ENCODE measurements at places on chromosomes 16 and 17.

GRCh38 chr16:72786606-72787005 is 261.3 kb downstream of the ZFHX3 start:
- no peak for DNase-seq

DNA sequence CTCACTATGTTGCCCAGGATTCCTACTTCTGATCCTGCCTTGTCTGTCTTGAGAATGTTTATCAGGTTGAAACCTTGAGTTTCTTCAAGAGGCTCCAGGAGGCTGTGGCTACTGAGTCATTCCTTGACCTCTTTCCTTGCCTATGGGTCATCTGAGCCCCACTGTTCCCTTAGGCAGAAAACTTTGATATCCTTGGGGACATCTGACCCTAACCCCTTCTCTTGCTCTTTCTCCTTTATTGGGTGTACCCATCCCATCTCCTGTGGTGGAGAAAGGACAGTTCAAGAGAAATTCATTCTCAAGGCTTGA is 12.5 kb downstream of the ARL4D start:
- no peak for DNase-seq

- no peak for DNase-seq
These were observed 7.4 kb upstream of the ZNF469 start for GRCh38 chr16:88375236-88375975.

GRCh38 chr16:10138881-10139280 is 43.3 kb downstream of the GRIN2A start:
- DNase-seq, result no peak

DNA sequence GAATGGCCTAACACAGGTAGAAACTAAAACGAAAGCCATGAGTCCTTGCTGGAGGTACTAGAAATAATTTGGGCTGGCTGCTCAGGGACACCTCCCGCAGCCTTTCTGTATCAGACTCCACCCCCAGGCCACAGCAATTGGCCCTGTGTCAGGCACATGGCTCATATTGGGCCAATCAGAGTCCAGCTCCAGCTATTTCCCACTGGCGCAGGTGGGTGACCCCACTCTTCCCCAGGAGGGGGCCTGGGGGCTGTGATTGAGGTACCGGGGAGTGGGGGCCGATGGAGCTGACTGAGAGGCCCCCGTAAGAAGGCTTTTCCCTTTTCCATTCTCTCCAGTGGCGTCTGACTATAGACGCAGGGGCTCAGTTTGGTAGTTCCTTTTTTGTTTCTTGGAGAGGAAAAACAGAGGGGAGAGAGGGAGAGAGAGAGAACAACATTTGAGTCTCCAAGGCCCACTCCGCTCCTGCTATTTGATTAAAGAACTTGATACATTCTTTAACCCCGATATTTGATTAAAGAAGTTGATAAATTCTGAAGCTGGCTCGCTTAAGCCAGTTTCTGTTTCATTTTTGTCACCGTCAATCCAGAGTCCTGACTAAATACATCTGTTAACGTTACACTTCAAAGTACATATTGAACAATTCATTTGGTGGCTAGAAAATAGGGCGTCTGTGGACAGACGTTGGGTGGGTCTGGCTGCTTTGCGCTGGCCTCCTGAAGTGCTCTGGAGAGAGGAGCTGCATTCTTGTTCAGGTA is 26.3 kb downstream of the FOXL1 start:
- DNase-seq, result peak; percentile 9

DNA sequence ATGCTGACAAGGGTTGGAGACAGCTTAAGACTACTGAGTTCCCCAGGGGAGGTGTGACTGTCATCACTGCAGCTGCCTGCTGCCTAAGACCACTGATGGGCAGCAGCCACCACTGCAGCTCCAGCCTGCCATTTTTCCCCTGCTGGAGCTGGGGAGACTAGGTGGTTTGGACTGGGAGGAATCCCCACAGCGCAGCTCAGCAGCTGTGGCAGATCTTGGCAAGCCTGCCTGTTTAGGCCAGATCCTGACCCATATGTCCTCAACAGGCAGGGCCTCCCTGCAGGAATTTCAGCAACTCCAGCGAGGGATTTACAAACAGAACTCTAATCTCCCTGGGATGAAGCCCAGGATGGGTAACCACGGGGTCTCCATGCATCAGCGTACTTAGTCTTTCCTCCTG is 356.4 kb upstream of the TOM1L1 start:
- no peak for DNase-seq

GRCh38 chr17:77707546-77707945 is 251.0 kb upstream of the TNRC6C start:
- no peak for DNase-seq

GRCh38 chr17:14886200-14886739 is 378.9 kb downstream of the PMP22 start:
- DNase-seq, result no peak

GRCh38 chr16:14576532-14576931 is 53.5 kb downstream of the PARN start:
- DNase-seq, result no peak

DNA sequence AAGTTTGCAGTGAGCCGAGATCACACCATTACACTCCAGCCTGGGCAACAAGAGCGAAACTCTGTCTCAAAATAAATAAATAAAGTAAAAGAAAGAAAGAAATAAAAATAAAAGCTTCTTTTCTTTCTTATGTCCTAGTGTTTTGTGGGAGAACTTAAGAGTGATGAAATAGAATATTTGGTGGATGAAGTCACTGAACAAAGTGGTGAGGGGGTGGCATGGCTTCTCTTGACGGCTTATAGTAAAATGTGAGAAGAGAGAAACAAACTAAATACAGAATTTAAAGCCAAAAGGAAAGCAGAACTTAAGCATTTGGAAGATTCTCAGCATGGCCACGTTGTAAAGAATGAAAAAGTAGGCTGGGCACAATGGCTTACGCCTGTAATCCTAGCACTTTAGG is 15.3 kb downstream of the SGF29 start:
- no peak for DNase-seq

DNA sequence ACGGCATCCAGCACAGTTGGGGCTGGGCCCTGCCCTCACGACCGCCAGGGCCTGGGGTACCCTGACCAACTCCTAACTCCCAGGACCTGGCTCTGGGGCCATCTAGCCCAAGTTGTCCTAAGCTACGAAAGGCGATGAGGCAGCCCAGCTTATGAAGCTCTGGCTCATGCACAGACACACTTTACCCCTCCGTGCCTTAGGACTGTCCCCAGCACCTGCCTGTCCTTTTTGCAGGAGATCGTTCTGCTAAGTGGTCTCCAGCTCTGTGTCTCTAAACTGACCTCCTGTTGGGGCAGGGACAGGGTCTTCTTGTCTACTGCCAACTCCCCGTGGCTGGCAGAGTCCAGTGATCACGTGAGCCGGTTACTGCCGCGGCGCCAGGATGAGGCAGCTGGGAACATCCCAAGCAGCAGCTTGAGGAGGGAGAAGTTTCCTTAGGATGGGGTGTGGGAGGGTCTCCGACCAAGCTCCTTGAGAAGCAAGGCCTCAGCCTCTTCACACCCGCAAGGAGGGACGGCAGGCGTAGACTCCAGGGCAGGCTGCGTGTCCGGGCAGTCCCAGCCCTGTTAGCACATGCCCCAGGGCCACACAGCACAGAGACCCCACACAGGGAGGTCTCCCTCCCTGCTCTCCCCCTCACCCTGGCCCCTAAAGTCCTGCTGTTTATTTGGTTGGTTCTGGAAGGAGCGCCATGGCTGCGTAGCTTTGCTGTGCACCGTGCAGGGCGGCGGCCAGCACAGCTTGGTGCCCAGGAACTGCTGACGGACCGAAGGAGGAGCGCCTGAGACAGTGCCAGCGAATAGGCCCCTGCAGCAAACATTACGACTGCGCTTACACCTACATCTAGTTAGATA is 16.4 kb upstream of the METRNL start:
- DNase-seq, result no peak

DNA sequence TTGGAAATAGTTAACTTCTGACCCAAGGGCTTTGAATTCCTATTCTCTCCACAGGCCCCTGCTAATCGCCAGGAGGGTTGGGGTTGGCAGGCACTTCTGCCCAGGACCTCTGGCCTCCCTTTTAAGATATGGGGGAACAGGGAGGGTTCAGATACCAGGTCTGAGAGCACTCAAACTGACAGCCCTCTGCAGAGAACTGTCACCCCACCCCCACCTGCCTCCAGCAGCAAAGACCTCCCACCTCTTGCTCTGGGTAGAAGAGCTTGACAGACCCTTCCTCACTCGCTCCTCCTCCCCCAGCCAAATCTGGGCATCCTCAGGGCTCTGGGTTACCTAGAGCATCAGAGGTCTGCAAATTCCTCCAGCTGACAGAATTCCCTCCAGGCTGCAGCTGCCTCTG is 11.6 kb downstream of the CDH3 start:
- DNase-seq, result no peak

- peak; percentile 78 for DNase-seq
These were observed 17.7 kb downstream of the KSR1 start for GRCh38 chr17:27473748-27474609.

- no peak for DNase-seq
These were observed 41.9 kb downstream of the PIGL start for GRCh38 chr17:16258901-16259300.

DNA sequence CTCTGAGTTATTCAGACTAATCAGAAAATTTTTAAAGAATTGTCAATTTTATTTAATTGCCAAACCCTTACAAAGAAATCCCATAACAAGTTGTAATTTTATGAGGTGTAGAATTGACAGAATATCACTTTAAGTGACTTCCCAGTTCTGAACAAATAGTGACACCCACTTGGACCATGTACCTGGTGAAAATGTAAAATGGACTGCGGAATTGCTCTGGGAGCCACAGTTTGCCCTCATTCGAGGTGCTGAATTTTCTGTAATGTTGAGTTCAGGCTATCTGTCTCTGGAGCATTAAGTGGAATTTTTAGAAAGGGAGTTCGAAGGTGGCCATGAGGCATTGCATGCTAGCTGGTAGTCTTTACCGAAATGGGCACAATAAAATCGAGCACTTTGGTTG is 5.1 kb downstream of the GNAO1 start:
- no peak for DNase-seq

- no peak for DNase-seq
These were observed 16.2 kb upstream of the TNRC6C start for GRCh38 chr17:77942112-77942988.

DNA sequence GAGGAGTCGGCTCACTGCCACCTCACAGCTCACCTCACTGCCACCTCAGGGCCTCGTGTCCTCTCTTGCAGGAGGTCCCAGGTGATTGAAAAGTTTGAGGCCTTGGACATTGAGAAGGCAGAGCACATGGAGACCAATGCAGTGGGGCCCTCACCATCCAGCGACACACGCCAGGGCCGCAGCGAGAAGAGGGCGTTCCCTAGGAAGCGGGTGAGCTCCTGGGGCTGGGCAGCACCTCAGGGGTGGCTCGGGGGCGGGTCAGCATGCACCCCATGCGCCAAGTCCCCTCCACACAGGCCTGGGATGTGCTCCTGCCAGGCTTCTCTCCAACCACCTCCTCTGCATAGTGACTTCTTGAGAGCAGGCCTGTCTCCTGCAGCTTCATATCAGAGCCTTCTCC is 63.6 kb downstream of the PLD6 start:
- no peak for DNase-seq

- DNase-seq, result no peak
These were observed 376.4 kb downstream of the SLC39A11 start for GRCh38 chr17:72715906-72716572.

DNA sequence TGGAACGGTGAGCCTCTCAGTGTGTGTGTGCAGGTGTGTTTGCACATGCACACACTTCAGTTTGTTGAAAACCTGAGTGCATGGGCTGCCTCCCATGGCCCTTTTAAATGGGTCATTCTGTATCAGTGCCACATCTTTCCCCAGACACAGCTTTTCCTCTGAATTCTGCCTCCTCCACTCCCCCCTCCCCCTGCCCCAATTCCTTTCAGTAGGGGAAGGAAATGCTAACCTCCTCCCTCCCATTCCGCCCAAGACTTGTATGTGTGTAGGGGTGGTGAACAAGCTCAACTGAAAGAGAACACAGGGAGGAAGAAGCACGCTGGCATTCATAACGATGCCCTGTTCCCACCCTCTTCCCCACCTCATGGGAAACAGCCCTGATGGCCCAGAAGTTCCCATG is 34.3 kb downstream of the C17orf75 start:
- DNase-seq, result no peak

GRCh38 chr16:81277541-81278080 is 37.2 kb upstream of the GAN start:
- DNase-seq, result no peak

- peak; percentile 85 for DNase-seq
These were observed 1.7 kb downstream of the SLFN5 start for GRCh38 chr17:35244341-35245195.

GRCh38 chr16:69436896-69437295 is 12.5 kb downstream of the CYB5B start:
- no peak for DNase-seq

DNA sequence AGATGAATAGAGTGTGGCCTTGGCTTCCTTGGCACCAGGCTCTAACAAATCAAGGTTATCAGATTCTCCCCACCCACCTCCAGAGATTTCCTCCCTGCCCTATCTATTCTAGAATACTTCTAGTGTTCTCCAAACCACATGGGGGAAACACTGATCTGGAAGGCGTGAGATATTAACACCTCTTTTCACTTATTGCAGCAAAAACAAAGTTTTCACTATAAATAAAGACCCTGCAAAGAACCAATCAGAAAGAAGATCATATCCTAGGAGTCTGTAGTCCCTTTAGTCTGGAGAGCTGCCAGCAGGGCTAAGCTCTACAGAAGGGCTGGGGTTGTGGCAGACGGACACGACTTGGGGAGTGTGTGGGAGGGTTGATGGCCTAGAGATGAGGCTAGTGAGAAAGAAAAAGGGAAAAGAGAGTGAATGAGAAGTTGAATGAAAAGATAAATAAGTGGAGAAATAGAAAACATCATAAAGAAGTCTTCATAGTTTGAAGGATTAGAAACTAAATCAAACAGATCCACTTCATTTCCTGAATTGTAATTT is 8.6 kb upstream of the SKAP1 start:
- DNase-seq, result no peak

- no peak for DNase-seq
These were observed 182.5 kb upstream of the ASIC2 start for GRCh38 chr17:33475594-33475993.

GRCh38 chr16:85872734-85873133 is 26.2 kb upstream of the IRF8 start:
- no peak for DNase-seq

DNA sequence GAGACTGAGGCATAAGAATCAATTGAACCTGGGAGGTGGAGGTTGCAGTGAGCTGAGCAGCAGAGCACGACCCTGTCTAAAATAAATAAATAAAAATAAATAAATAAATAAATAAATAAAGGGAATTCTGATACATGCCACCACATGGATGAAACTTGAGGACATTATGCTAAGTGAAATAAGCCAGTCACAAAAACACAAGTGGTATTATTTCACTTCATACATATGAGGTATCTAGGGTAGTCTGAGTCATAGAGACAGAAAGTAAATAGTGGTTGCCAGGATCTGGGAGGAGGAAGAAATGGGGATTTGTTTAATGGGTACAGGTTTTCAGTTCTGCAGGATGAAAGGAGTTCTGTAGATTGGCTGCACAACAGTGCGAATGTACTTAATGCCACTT is 16.3 kb downstream of the PIPOX start:
- no peak for DNase-seq

GRCh38 chr17:12406623-12407215 is 259.0 kb upstream of the MYOCD start:
- DNase-seq, result no peak
